ENCODE measurements at places on chromosomes 2 and 18.

DNA sequence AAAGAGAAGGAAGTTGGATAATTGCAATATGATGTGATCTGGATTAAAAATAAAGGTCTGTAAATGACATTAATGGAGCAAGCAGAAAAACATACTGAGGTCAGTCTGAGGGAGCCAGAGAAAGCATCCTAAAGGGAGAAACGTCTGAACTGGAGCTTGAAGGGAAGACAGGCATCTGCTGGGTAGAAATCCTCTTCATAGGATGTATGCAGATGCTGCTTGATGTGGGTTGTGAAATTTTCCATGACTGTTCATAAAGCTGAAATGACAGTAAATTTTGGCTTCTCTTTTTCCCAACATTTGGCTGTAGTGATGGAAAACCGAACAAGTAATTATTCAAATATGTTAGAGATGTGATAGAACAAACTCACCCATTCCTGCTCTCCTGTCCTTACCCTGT, 287.6 kb downstream of the CAMKMT start:
- DNase-seq: no peak

GRCh38 chr2:162994718-162995117, 156.2 kb upstream of the KCNH7 start:
- DNase-seq: no peak

GRCh38 chr2:100632037-100632436, 69.2 kb downstream of the PDCL3 start:
- DNase-seq: no peak

DNA sequence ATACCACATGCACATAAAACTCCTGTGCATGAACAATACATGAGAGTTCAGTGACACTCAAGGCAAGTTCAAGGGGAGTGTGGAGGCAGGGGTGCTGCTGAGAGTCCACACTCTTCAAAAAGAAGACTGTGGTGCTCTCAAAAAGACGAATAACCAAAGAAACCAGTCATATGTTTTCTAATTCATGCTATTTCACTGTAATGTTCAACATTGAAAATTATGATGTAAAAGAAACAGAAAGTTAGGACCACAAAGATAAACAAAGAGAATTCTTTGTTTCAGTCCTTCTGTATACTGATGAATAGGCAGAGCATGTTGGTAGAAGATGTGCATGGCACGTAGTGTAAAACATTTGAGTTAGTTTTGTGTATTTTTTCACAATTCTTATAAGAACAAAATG, 864.2 kb upstream of the LRATD1 start:
- no peak for DNase-seq

- no peak for DNase-seq
Observed at GRCh38 chr18:70329071-70329470, 40.2 kb downstream of the SOCS6 start.

DNA sequence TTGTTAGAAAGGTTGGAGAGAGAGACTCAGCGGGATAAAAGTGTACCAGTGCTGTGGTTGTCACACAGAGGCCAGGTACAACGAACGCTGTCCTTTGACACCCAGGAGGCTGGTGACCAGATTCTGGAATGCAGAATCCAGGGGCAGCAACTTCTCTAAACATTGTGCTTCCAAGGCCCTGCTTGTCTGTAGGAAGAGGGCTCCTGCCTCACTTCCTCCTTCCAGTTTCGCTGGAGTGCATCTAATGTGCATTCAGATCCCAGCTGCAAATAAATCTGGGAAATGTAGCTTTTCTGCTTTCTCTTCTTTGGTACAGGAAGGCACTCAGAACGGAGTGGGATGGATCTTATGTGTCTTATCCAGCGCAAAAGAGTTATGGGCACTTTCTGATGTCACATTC, 171.8 kb upstream of the ATP5MC3 start:
- DNase-seq: no peak

DNA sequence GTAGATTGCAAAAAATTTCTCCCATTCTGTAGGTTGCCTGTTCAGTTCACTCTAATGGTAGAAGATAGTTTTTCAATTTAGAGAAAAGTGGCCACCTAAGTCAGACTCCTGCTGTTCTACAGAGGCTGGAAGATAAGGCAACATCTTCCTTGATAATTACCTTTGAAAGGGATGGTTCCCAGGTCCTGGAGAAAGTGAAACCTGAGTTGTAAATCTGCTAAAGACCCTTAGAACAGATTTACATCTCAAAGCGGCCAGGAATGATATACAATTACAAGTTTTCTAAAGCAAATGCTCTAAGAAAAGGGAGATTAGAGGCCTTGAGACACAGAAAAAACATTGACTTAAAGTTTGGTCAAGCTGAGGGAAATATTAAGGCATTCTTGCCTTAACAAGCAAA, 1350.2 kb upstream of the FAM98A start:
- DNase-seq: no peak

GRCh38 chr2:157364257-157364974, 38.8 kb upstream of the ERMN start:
- no peak for DNase-seq

- no peak for DNase-seq
Observed at GRCh38 chr2:9768388-9768787, 74.9 kb upstream of the TAF1B start.

GRCh38 chr2:132477962-132478361, 61.4 kb downstream of the GPR39 start:
- no peak for DNase-seq
